HTR-8/SVneo (cell line): ENCODE measurements at places on chromosomes 5 and 9.

DNA sequence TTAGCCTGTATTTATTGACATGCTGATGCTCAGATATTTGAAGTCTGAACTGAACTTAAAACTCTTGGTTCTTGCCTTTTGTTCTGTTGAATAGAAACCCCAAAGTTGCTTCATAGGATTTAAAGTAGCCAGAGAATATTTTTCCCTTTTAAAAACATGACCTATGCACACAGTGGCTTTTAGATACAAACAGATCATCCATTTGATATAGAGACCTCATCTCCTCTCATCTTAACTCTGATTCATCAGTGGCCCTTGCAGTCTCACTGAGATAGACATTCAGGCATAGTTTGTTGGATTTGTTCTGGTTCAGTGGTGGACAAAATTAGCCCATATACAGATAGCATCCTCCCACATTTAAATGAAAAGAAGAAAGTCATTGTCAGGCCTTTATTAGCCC, 43.5 kb upstream of the PJA2 start:
- DNase-seq: no peak

- DNase-seq: peak; percentile 26
Observed at GRCh38 chr9:92151691-92152393, 36.6 kb upstream of the SPTLC1 start.

DNA sequence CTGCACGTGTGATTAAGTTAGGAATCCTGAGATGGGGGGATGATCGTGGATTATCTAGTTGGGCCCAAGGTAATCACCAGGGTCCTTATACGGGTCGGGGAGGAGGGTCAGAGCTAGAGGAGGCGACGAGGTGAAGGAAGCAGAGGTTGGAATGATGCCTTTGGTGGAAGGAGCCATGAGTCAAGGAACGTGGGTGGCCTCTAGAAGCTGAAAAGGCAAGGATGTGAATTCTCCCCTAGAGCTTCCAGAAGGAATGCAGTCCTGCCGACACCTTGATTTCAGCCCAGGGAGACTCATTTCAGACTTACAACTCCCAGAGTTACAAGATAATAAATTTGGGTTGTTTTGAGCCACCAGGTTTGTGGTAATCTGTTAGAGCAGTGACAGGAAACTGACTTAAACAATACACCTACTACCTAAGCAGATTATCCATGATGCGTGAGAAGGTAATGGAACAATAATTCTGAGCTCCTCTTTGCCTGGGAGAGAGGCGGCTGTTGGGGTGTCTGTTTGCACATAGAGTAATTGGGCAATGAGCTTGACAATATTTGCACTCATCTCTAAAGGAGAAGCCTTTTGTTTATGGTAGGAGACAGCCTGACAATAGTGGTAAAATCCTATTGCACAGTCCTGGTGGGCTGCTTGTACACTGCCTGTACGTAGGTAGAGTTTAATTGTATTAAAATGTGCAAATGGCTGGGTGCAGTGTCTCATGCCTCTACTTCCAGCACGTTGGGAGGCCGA, 129.3 kb upstream of the IER5L start:
- DNase-seq: no peak

DNA sequence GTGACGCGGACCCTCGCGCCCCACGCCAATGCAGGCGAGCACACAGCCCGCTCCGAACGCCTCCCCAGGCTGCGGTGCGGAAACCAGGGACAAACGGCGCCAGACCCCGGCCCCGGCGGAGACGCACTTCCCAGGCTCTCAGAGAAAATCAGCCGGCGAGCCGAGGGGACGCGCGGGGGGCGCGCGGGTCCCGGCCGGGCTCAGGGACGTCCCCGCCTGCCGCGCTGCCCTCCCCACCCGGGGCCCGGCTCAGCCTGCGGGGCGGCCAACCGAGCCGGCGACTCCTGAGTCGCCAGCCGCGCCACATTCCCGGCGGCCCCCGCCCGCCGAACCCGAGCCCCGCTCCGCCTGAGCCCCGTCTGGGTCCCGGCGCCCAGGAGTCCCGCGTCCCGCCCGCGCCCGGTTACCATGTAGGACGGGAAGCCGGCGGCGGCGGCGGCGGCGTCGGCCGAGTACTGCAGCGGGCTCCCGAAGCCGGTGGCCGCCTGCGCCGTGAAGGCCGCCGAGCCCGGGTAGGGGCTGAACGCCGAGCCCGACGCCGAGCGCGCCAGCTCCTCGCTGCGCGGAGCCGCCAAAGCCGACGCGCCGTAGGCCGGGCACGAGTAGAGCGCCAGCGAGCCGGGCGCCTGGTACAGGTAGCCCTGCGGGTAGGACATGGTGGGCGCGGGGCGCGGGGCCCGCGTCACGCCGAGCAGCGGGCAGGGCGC, 566 bp downstream of the IRX2 start:
- no peak for DNase-seq

- DNase-seq: no peak
Observed at GRCh38 chr5:59744531-59744992, 149.0 kb downstream of the PDE4D start.

GRCh38 chr9:17090041-17090440, 44.8 kb upstream of the CNTLN start:
- DNase-seq: no peak

- no peak for DNase-seq
Observed at GRCh38 chr9:127316586-127317323, 52.2 kb downstream of the GARNL3 start.

DNA sequence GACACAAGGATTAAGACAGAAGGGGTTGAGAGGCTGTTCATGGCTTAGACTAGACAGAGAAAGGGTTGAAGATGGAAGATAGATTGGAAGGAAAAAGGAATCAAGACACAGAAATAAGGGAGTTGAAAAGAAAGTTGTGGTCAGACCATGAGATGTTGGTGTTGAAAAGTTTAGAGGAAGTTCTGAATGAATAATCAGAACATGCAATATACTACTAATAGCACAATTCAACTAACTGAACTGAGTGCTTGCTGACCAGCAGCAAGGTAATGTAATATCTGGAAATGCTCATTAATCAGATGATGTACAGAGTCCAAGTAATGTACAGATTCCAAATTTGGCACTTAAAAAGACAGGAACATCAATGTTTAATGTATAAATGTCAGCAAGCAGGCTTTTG, 10.6 kb upstream of the NNT start:
- no peak for DNase-seq

DNA sequence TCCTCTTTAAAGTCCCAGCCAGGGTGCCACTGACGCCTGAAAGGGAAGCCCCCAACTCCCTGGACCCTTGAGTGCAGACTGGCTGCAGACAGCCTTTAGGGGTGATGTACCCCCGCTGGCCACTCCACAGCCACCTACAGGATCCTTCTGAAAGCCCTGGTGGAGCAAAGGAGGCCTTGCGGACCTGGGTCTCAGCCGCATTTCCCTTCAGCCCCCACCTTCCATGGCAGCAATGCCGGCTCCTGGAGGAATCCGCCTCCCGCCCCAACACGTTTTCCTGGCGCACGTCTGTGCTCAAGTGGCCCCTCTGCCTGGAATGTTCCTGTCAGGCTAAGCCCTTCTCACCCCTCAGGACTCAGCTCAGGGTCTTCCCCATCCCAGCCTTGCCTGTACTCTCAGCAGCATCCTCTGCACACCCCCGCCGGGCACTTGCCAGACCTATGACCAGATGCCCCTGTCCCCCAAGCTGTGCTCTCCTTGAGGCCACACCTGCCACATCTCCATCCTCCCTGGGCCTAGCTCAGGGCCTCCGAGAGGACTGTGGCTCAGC, 134.1 kb upstream of the RAPGEF1 start:
- DNase-seq: no peak

DNA sequence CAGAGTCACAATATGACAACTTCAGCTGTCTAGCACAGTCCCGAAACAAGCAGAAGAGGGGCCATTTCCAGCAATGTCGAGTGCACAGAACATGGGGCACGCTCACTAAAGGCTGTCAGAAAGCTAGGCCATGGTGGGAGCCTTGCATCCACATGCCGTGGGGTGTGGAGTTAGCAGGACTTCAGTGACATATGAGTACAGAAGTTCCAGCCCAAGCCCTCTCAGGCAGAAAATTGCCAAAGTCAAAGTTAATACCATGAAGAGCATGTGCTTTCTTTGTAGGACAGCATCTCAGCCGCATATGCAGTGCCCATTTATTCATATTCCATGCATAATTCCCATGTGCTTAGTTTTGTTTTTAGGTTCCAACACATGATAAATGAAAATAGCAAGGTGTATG, 26.7 kb downstream of the ECM2 start:
- no peak for DNase-seq

- no peak for DNase-seq
Observed at GRCh38 chr5:134107779-134108178, 6.7 kb upstream of the TCF7 start.

GRCh38 chr9:89189215-89189614, 10.6 kb upstream of the SHC3 start:
- no peak for DNase-seq

DNA sequence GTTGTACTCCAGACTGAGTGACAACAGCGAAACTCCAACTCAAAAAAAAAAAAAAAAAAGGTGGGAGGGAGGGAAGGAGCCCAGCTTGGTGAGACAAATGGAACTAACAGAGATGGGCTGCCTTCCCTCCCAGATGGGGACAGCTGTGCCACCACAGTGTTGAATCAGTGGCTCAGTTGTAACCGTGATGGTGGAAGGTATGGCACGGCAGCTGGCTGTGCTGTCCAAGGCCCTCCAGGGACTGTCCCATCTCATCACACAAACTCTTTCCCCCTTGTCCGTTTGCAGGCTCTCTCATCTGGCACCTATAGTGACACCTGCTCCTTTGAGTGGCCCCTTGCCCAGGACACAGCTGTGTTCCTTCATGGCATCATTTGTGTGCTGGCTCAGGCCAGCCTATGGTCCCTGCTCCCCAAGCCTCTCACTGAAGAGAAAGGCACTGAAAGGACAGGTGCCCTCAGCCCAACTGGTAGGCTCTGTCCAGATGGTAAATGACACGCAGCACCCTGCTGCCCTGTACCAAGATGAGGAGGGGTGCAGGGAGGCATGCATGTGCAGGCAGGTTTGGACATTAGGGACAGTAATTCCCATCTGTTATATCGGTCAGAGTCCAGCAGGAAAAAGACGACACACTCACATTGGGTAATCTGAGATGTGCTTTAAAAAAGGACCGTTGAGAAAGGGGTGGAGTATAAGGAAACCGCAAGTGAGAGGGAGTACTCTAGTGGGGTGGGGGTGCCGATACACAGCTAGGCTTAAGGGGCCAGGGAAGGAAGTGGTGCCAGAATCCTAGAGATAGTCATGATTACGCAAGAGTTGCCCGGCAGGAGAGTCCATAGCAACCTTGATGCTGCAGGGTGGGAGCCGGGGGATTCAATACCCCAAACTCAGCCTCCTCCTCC, 4.3 kb downstream of the SMIM33 start:
- DNase-seq: peak; percentile 67

- DNase-seq: no peak
Observed at GRCh38 chr5:67451640-67452279, 255.2 kb upstream of the CD180 start.
